ENCODE measurements at places on chromosomes 2 and 18.
A peak's percentile ranks its signal among the peaks of the same experiment; 100 is the strongest.

DNA sequence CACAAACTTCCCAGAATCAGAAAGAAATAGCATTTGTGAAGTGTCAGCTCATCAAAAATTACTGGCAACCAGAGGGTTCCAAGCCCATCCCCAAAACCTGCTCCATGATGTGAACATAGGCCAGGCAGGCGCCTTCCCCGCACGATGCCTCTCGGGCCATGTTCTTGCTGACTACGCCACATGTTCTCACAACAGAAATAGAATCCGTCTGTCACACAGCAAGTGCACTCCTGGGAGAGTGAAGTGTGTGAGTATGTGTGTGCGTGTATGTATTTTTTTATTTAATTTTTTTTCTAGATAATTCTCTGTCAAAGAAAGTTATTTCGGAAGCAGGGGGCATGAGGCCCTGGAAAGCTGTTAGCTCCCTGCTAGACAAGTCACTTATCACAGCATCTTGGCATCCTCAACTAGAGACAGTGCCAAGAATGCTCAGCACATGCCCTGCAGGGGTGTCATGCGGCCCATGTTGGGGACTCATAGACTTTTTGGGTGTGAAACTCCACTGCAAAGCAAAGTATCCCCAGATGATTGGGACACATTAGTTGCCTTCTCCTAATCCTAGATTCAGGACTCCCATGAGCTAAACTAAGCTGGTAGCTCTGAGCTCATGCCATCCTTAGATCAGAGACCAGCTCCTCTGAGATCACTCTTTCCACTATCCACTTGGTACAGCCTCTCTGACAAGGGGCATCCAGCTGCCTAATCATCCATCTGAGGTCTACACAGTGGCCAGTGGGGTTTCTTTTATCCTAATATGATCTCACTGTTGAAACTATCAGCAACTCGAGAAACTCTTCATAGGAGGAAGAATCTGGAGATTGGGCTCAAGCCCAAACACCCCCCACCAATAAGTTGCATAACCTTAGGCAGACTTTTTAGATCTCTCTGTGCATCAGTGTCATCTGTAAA, 53.2 kb upstream of the CYRIA start:
- H3K4me3 ChIP-seq: no peak overlapping the region
- DNase-seq: no peak
- peaks cover 3% of the 10 kb centered on the region for H3K27me3 ChIP-seq
- H3K4me1 ChIP-seq: no peaks in the 10 kb centered on the region
- no peaks in the 10 kb centered on the region for H3K36me3 ChIP-seq
- no peak overlapping the region for H3K27ac ChIP-seq

DNA sequence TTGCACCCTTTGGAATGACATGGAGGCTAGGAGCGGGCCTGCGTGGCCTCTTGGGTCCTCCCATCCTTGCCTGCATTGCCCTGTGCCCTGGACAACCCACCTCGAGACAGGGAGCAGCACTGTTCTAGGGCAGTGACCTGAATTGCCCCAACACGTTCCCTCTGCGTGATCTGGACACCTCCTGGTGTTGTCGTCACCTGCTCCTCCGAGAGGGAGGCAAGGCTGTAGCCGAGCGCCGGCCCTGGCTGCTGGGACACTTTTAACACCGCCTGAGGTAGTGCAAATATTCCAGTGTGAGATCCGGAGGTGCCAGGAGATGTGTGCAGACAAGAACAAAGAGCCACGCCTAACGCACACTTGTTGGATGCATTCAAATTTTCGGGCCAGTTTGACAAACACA, 131.5 kb downstream of the SMAD7 start:
- no peak overlapping the region for H3K27ac ChIP-seq
- H3K27me3 ChIP-seq: peaks cover 32% of the 10 kb centered on the region
- no peak overlapping the region for H3K4me3 ChIP-seq
- H3K36me3 ChIP-seq: no peaks in the 10 kb centered on the region

DNA sequence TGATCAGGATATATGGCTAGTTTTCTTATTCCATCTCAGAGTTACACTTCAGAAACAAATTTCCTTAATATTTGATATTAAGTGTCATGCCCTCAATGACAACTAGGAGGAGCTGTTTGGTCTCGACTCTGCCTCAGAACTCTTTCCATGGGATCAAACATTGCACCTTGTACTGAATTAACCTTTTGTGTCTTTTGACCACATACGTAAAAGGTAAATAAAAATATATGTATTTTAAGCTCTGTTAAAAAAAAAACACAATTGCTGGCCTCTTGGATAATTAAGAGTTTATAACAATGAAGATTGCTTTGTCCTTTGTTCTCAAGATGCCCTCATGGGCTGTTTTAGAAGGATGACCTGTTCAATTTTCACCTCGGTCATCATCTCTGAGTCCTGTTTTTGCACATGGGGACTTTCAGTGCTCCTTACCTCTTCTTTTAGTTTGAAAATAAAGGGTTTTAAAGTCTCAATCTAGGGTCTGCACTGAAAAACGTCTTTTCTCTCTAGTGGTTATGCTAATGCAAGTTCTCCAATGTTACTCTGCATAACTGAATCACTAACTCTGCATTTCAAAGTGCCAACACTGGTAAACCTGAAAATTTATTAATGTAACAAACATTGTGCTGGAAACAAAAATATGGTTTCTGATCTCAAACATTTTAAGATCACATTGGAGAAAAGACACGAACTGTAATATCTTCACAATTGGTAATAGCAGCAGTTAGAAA, 18.8 kb upstream of the FN1 start:
- no peak overlapping the region for H3K4me3 ChIP-seq
- no peaks in the 10 kb centered on the region for H3K36me3 ChIP-seq
- no peak for DNase-seq

- DNase-seq: no peak
- H3K27me3 ChIP-seq: no peaks in the 10 kb centered on the region
- no peaks in the 10 kb centered on the region for H3K36me3 ChIP-seq
These were observed 1256.8 kb downstream of the LRP1B start for GRCh38 chr2:140873915-140874531.

DNA sequence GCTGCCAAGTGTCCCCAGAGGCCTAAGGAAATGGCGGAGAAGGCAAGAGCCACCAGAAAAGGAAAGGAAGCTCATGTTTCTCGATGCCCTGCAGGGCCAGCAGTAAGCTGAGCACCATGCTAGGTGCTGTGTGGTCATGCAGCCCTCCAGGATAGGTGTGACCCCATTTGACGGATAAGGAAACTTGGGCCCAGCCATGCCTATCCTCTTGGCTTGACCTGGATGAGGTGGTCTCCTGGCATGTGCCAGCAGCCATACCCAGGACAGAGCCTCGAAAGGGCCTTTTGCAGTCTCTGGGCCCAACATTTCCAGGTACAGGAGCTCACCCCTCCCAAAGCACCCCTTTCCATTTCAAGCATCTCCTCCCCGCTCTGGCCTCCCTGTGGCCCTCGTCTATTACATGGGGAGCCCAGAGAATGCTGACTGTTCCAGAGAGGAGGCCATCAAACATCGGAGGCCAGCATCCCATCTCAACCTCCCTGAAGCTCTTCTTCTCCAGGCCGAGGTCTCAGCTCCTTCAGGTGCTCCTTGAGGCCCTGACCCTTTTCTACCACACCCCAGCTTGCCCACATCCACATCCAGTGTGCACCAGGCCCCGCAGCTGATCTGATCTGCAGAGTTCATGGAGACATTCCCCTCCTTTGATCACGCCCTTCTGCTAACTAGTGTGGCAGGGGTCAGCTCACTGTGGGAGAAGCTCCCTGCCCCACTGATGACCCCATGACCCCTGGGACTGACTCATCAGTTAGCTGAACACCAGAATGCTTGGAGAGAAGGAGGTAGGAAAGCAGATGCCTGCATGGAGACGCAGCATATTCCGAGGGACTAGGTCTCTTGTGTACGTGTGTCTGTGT, 208.4 kb downstream of the TNS1 start:
- no peak for DNase-seq
- no peaks in the 10 kb centered on the region for H3K27me3 ChIP-seq
- no peaks in the 10 kb centered on the region for H3K36me3 ChIP-seq

DNA sequence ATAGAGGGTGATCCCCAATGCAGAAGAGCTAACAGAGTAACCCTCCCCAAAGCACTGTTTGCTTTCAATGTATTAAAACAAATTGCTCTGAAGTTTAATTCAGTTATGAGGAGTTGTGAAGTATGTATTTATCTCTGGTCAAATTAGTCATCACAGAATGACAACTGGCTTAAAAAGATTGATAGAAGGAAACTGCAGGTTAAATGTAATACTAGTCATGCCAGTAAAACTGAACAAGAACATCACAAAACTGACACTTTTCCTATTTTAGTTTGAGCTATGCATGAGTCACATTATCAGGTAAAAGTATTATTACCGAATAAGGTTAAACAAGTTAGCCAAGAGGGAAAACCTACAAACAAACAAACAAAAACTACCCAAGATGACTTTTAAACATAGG, 99.0 kb upstream of the ACVR1C start:
- no peak overlapping the region for H3K27ac ChIP-seq
- DNase-seq: no peak
- H3K27me3 ChIP-seq: no peaks in the 10 kb centered on the region
- H3K4me1 ChIP-seq: no peaks in the 10 kb centered on the region
- H3K4me3 ChIP-seq: no peak overlapping the region
- peaks cover 77% of the 10 kb centered on the region for H3K36me3 ChIP-seq

DNA sequence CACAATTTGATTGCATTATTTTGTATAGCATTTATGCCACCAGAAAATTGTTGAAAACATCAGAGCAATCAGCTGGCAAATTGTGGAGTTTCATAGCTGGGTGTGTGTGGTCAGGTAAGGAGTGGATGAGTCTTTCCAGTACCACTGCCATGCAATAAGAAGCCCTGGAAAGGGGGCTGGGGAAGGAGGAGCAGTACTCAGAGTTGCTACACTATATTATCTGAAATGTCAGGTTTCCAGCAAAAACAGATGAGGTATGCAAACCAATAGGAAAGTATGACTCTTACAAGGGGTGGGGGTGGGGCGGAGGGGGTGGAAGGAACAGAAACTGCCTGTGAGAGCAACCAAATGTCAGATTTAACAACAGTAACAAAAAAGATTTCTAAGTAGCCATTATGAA, 112.2 kb downstream of the SOS1 start:
- no peaks in the 10 kb centered on the region for H3K27me3 ChIP-seq
- peaks cover 63% of the 10 kb centered on the region for H3K36me3 ChIP-seq
- H3K4me1 ChIP-seq: peaks cover 5% of the 10 kb centered on the region
- H3K4me3 ChIP-seq: no peak overlapping the region
- peak overlapping the region; percentile 58 for H3K27ac ChIP-seq

- no peak overlapping the region for H3K27ac ChIP-seq
- no peak for DNase-seq
- H3K4me3 ChIP-seq: no peak overlapping the region
These were observed 286.9 kb downstream of the CTNNA2 start for GRCh38 chr2:79799729-79800128.

DNA sequence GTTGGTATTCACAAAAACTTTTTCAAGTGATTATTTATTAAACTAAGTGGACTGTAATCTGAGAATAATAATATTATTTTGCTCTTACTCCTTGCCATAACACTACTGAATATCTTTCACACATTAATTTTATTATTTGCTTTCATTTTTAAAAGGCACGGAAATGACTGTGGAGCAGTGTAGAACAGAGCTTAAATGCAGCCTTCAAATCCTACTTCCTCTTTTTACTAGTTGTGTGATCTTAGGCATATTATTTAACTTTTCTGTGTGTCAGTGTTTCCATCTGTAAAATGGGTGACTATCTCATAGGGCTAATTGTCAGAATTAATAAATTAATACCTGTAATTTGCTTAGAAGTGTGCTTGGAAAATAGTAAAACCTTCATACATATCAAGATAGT, 55.5 kb upstream of the SLC8A1 start:
- no peaks in the 10 kb centered on the region for H3K27me3 ChIP-seq
- no peak for DNase-seq
- H3K27ac ChIP-seq: no peak overlapping the region
- no peak overlapping the region for H3K4me3 ChIP-seq
- no peaks in the 10 kb centered on the region for H3K4me1 ChIP-seq
- no peaks in the 10 kb centered on the region for H3K36me3 ChIP-seq

GRCh38 chr2:129806990-129807389, 172.5 kb upstream of the RAB6C start:
- DNase-seq: no peak
- no peaks in the 10 kb centered on the region for H3K4me1 ChIP-seq
- peaks cover 8% of the 10 kb centered on the region for H3K27me3 ChIP-seq
- no peak overlapping the region for H3K27ac ChIP-seq
- H3K4me3 ChIP-seq: no peak overlapping the region

DNA sequence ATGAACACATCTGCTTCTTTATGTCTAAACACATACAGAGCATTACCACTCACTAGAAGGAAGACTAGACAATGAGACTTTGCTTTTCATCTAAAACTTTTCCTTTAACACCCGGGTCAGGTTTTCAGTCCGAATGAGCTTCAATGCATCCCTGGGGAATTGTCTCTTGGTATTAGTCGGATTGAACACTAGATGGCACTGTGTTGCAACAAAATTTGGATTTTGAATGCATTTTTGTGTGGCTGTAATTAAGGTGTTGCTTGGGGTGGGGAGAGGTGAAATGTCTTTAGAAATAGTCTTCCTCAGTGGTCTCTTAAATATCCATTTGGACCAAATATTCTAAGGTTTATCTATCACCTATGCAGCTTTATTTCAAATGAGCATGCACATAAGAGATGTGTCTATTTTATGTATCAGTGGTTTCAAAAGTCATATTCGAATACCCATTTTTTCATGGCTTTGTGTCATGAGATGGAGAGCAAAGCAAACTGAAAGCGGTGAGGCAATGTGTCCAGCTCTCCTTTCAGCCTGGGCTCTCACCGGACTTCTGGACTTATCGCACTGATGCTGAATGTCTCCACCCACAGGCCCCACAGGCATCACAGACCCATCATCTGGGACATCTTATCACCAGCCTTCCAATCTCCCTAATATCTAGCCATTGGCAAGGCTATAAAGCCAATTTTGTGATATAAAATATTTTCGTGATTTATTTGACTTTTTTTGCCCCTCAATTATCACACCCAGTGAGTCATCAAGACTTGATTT, 510.3 kb downstream of the RNF144A start:
- H3K4me3 ChIP-seq: no peak overlapping the region
- H3K27me3 ChIP-seq: peaks cover 25% of the 10 kb centered on the region
- DNase-seq: peak; percentile 28
- H3K36me3 ChIP-seq: peaks cover 1% of the 10 kb centered on the region
- no peak overlapping the region for H3K27ac ChIP-seq

- H3K27ac ChIP-seq: no peak overlapping the region
- DNase-seq: no peak
- no peak overlapping the region for H3K4me3 ChIP-seq
- H3K27me3 ChIP-seq: peaks cover 28% of the 10 kb centered on the region
These were observed 28.3 kb upstream of the ZNF407 start for GRCh38 chr18:74569401-74569800.

GRCh38 chr2:234189230-234189629, 138.7 kb downstream of the SPP2 start:
- no peak for DNase-seq
- no peak overlapping the region for H3K27ac ChIP-seq
- H3K4me3 ChIP-seq: no peak overlapping the region
- H3K4me1 ChIP-seq: no peaks in the 10 kb centered on the region
- peaks cover 12% of the 10 kb centered on the region for H3K27me3 ChIP-seq

- H3K27me3 ChIP-seq: peaks cover 37% of the 10 kb centered on the region
- peaks cover 25% of the 10 kb centered on the region for H3K36me3 ChIP-seq
- peak overlapping the region; percentile 51 for H3K4me3 ChIP-seq
- H3K4me1 ChIP-seq: peaks cover 52% of the 10 kb centered on the region
- peak; percentile 81 for DNase-seq
- peak overlapping the region; percentile 92 for H3K27ac ChIP-seq
These were observed 15.1 kb upstream of the NMUR1 start for GRCh38 chr2:231545105-231545902.

Measured in activated naive CD4-positive, alpha-beta T cell treated with anti-CD3 and anti-CD28 coated beads, Interleukin-2, amount 10 ng/mL, durations not matched to agents 7 days and 5 days (primary cell).